ENCODE measurements at places on chromosomes 2 and 18.
A peak's percentile ranks its signal among the peaks of the same experiment; 100 is the strongest.

DNA sequence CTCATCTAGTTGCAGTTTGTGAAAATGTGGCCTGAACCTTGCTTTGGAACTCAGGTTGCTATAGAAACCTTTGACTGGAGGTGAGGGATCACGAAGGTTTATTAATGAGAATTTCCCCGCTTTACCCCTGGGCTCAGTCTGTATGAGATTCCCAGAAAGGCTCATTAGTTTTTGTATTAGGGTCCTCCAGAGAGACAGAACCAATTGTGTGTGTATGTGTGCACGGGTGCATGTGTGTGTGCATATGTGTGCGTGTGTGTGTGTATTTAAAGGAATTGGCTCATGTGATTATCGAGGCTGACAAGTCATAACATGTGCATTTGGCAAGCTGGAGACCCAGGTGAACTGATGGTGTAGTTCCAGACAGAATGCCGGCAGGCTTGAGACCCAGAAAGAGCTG, 113.8 kb upstream of the DLX2 start:
- no peak for DNase-seq

GRCh38 chr2:232420463-232421188, 14.0 kb downstream of the ALPG start:
- no peak for DNase-seq

DNA sequence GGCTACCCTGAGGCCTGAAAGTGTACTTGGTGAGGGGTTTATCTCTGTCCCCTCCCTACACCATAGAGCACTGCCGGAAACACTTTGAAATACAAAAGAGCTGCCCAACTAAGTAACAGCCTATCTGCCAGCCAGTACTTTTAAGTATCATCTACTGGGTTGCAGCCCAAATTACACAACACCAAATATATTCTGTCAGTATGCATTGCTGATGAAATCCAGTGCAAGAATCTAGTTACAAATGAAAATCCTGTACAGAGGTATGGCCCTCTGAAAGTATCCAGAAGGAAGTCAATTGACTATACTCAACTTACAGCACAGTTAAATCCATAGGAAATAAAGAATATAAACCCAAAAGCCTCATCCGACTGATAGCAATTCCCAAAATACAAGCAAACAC, 280.8 kb downstream of the CCDC85A start:
- DNase-seq, result no peak

DNA sequence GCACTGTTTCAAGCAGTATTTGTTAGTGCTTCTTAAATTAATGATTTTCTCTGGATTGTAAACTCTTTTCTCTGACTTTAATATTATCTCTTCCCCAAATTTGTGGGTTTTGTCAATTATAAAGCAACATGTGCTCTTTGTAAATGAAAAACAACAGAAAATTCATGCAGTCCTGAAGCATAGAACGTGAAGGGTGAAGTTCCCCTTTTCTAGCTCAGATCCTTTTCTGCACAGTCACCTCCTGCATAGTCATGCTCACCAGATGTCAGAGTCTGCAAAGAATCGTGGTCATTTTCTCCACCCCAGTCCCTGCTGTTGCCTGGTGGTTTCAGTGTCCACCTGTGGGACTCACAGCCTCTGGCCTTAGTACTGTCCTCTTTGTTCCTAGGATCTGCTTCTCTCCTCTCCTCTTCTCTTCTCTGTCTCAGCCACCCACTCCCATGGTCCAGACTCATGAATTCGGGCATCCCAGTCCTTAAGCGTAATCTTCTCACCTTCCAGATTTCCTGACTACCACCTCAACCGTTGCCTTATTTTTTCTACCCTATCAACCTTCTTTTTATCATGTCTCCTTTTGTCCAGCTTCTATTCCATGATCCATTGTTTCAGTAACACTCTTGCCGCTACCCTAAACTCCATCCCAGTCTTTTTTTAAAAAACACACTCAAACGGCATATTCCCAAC, 229.1 kb downstream of the RTP5 start:
- DNase-seq, result no peak

DNA sequence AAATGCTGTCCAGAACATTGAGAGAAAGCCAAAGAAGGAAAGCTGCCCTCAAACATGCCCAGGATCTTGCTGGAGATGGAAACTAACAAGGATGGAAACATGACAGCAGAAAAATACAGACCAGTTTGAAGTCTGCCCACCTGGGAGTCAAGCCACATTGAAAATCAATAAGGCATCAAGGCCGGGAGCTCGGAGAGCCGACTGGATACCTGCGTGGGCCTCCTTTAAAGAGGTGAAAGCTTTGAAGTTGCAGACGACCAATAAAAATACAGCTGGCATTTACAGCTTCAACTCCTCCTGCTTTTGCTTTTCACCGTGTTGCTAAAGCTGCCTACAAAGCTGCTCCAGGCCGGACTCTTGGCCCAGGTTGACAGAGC, 279.7 kb downstream of the SRBD1 start:
- DNase-seq, result no peak

DNA sequence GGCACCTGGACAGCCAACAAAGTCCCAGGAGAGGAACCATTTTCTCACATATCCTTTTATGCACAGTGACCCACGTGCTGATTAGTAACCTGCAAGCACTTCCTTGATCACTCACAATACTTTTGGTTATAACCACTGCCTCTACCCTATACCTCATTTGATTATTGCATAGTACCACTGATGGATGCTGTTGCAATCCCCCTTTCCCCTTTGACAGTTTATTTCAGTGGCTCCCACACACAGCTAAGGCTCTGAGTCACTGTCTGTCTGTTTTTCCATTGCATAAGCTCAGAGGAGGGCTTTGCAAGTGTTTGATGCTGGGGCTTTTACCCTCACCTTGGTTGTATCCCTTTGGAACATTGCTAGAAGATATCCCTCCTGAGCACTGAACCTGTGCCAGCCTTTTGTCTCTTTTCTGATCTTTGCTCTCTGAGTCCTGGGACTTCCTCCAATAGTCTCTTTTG, 101.7 kb upstream of the RBBP8 start:
- no peak for DNase-seq

DNA sequence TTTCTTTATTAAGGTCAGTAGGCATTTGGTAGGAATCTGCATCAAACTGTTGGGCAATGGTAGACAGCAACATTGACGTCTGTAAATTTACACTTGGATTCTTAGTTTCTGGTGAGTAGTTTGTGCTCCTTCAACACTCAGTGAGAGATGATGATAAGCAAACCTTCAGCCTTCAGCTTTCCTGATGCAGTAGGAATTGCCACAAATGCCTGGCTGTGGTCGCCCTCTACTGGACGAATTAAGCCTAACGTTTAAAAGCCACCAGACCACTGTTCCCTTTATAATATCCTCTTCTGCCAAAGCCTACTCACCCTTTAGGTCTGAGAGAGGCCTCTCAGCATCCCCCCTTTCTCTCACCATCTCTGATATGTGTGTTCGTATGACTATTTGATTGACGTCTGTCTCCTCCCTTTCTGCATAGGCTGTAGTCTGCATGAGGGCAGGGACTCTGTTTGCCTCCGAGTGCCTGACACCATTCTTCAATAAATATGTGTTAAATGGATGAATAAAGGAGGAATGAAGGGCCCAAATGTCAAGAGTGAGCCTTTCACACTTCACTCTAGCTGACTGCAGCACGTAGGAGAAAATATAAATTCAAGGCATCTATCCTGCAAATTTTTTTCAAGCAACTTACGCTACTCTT, 47.0 kb upstream of the PLEKHM3 start:
- DNase-seq, result peak; percentile 79

GRCh38 chr2:168968342-168968741, 62.8 kb downstream of the ABCB11 start:
- DNase-seq, result no peak

GRCh38 chr2:26756337-26756736, 7.7 kb upstream of the SLC35F6 start:
- no peak for DNase-seq

GRCh38 chr2:60549238-60549927, 4.1 kb downstream of the BCL11A start:
- no peak for DNase-seq

DNA sequence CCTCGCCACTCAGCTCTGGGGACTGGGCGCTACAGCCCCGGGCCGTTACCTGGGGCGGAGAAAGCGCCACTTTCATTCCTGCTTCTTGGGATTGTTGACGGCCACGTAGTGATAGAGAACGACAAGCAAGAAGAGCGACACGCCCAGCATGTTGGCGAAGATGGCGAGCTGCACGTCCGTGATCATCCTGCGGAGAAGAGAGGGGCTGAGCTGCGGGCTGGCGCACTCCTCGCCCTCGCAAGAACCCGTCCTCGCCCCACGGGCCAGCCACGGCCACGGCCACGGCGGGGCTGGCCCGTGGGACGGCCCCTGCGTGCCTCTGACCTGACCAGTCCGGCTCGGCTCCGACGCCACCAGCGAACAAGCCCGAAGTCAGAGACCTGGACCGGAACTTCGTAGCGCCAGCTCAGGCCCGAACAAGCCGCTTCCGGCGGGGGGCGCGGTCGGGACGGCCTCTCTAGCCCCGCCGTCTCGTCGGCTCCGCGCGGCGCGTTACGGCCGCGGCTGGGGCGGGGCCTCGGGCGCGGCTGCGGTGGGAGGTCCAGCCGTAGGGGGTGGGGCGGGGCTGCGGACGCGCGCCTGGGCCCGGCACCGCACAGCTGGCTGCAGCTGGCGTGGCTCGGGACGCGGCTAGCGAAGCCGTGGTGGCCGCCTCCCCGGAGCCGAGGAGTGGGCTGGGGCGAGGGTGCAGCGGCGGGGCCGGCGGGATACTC, at the start of gene OST4:
OST4 (minus strand) TSS at position 378 of the 713 bp plus-strand sequence.
- DNase-seq, result peak; percentile 93

GRCh38 chr2:74834792-74835755, 1.1 kb downstream of the HK2 start:
- DNase-seq, result peak; percentile 26

- no peak for DNase-seq
Measured at GRCh38 chr2:33777786-33778185, 178.7 kb upstream of the FAM98A start.
